Left ventricle myocardium inferior (tissue), 1 donor: ENCODE measurements at places on chromosomes 2 and 18. TPM values are rescaled to one million over a fixed set of nuclear protein-coding genes. Genes with fewer than 3 reads are reported as not detected.
A peak's percentile ranks its signal among the peaks of the same experiment; 100 is the strongest.

DNA sequence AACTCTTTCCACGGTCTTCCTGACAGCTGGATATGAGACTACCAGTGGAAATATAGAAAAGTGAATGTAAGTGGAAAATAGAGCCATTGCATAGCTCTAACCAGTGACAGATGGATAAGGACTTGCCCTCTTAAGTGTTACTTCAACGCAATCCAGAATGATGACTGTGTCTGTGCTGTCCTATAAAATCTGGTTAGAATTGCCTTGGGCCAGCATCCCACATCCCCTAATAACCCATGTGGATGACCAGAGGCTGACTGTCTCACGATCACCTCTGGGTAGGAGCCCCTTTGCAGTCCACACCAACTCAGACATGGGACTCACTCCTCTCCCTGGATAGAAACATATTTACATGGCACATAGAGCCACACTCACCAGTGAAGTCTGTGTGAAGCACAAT lies 186.6 kb downstream of the C1D start:
- no peak overlapping the region for H3K27ac ChIP-seq
- H3K36me3 ChIP-seq: no peaks in the 10 kb centered on the region
- peaks cover 30% of the 10 kb centered on the region for H3K27me3 ChIP-seq
- DNase-seq: no peak
- H3K4me3 ChIP-seq: no peak overlapping the region

DNA sequence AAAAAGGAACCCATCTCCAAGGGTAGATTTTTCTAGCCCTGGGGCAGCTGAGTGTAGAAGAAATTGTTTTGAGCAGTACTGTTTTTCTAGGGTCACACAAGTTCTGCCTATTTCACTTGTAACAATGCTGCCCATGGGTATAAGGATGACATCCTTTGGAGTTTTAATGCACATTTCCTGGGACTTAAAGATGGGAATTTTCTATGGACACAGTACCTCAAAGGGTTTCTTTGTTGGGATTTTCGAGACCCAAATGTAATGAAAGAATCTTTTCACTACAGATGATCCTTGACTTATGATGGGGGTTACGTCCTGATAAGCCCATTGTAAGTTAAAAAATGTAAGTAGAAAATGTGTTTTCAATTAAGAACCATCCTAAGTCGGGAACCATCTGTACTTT lies 31.8 kb downstream of the CDC42EP3 start:
- H3K4me1 ChIP-seq: peaks cover 54% of the 10 kb centered on the region
- no peak overlapping the region for H3K27ac ChIP-seq
- H3K27me3 ChIP-seq: no peaks in the 10 kb centered on the region

DNA sequence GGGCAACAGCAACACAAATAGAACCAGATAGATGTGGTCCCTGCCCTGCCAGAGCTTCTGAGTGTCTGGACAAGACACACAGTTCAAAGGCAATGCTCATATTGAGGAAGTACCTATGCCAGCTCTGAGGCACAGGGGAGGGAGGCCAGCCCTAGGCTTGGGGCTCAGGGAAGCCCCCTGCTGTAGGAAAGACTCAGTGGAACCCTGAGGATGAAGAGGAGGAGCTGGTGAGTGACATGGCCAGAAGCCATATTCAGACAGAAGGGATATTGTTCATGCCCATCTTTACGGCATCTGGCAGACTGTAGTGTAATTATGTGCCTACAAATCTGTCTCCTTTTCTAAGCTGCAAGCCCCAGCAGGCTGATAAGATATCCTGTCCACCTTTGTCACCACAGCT lies 8.8 kb downstream of the SIGLEC15 start:
- H3K4me1 ChIP-seq: peaks cover 27% of the 10 kb centered on the region
- no peak for DNase-seq
- no peaks in the 10 kb centered on the region for H3K36me3 ChIP-seq
- peaks cover 69% of the 10 kb centered on the region for H3K27me3 ChIP-seq
- no peak overlapping the region for H3K4me3 ChIP-seq
- no peak overlapping the region for H3K27ac ChIP-seq

The SPATA3 gene
- not detected for total RNA-seq

The SH3RF3 gene
- 7.9 TPM for total RNA-seq

DNA sequence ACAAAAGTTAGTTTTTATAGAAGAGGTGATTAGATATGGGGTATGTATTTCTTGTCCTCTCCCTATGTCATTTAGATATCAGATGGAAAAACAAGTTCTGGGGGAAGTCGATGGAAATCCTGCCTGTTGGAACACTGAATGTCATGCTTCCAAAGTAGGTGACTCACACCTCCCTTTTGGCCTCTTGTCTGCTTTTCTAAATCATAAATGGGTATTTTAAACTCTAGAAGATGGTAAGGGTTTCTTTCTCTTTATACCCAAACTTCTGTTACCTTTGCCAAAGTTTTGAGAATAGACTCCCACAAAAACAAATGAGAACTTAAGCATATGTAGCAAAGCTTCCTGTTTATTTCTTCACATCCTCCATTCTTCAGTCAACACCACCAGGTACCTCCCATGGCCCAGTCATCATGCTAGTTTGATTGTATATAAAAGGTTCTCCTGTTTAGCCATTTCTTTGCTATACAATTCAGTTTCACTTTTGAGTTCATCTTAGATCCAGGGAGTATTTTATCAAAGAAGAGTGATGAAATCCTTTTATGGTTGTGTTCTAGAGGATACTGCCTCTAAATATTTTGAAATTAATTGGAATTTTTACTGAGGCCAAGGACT lies 63.9 kb downstream of the PRKRA start:
- no peak for DNase-seq
- H3K36me3 ChIP-seq: peaks cover 12% of the 10 kb centered on the region
- no peak overlapping the region for H3K4me3 ChIP-seq

The CRACDL gene
- 3.0 TPM for total RNA-seq

GRCh38 chr18:52333860-52334259 lies 6.1 kb upstream of the DCC start:
- H3K36me3 ChIP-seq: no peaks in the 10 kb centered on the region
- no peak overlapping the region for H3K4me3 ChIP-seq
- no peak for DNase-seq
- H3K27me3 ChIP-seq: peaks cover 29% of the 10 kb centered on the region
- no peaks in the 10 kb centered on the region for H3K4me1 ChIP-seq

DNA sequence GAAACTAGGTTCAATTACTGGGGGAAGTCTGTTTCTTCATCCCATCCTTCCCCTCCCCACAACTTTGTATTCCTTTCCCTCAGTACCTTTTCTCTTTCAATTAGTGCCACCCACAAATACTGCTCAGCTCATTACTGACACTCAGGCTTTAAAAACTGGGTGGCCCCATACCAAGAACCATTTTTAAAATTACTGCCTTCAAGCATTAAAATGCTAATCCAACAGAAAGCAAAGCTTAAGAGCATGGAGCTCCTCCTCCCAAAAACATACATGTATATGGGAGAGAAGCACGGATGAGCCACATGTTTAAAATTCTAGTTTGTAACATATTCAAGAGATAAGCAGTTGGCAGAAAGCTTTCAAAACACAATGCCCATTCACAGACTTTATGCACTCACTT lies 44.0 kb downstream of the IRS1 start:
- H3K27me3 ChIP-seq: no peaks in the 10 kb centered on the region
- no peak overlapping the region for H3K4me3 ChIP-seq
- H3K27ac ChIP-seq: peak overlapping the region; percentile 56
- H3K4me1 ChIP-seq: peaks cover 48% of the 10 kb centered on the region
- DNase-seq: no peak

DNA sequence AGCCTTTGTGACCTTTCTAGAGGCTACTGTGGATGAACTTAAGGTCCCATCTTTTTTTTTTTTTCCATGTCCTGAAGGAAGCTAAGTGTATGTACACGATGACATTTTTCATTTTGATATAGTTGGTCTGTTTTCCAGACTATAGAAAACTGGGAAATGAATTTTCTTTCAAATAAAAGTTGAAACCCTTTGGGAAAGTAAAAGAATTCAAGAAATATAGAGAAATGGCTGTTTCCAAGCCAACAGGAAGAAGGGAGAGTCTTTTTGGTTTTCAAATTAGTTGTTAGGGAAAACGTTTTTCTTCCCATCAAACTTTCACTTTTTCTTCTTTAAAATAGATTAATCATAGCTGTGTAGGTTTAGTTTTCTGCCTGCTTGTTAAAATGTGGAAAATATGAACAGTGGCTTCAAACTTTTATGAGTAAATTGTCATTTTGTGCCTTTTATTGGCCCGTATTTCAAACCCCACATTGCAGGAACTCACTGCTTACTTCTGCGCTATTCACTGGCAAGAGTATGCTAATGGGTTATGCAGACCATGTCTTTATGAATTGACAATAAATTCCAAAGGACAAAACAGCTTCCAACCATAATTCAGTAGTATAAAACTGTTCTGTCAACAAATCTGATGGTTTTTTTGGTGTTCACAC lies 27.7 kb upstream of the LYPD1 start:
- no peak for DNase-seq
- no peaks in the 10 kb centered on the region for H3K27me3 ChIP-seq
- H3K27ac ChIP-seq: no peak overlapping the region
- no peak overlapping the region for H3K4me3 ChIP-seq

The CCDC150 gene
- 0.66 TPM for total RNA-seq

The PPP1R1C gene
- total RNA-seq: 33.1 TPM

The PRKD3 gene
- total RNA-seq: 14.8 TPM

GRCh38 chr18:39105104-39105503 lies 1539.5 kb upstream of the CELF4 start:
- no peak overlapping the region for H3K27ac ChIP-seq
- H3K4me1 ChIP-seq: no peaks in the 10 kb centered on the region
- no peak overlapping the region for H3K4me3 ChIP-seq
- no peaks in the 10 kb centered on the region for H3K27me3 ChIP-seq

DNA sequence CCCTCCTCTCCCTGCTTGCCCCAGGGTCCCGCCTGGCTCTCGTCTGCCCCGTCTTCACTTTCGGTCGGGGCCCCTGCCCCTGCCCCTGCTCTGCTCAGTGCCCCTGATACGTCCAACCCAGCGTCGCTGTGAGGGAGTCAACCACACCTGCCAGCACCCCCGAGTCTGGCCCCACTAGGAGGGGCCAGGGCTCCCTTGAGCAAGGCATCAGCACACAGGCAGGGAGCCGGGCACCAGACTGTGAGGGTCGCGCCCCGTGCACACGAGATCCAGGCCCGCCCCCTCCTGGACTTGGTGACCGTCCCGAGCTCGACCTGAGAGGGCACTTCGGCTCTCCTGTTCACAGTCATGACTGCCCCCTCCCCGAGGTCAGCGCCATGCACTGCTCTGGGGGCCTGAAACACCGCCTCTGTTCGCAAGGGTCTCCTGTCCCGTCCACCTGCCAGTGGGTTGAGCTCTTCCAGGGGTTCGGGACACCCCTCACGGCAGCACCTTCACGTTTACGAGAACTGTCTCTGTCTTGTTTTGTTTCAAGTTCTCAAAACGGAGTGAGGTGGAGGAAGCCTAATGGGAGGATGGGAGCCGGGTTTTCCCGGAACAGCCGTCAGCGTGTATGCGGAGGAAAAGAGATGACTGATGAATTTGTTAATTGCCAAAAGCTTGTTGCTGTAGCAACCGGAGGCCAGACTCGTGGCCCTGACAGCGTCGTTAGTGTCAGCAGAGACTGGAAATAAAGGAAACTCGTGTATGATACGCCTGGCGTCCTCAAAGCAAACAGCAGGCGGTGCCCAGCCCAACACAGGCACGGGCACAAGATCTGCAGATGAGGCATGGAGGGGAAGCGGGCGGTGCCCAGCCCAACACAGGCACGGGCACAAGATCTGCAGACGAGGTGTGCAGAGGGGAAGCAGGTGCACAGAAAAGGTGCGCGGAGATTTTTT lies 48.2 kb upstream of the KCNG2 start:
- peaks cover 35% of the 10 kb centered on the region for H3K36me3 ChIP-seq
- no peak overlapping the region for H3K4me3 ChIP-seq
- no peaks in the 10 kb centered on the region for H3K4me1 ChIP-seq

The KCNIP3 gene
- 4.6 TPM for total RNA-seq

GRCh38 chr2:109209412-109209811 lies 80.4 kb downstream of the SH3RF3 start:
- H3K27ac ChIP-seq: peak overlapping the region; percentile 64
- no peak overlapping the region for H3K4me3 ChIP-seq
- H3K4me1 ChIP-seq: peaks cover 70% of the 10 kb centered on the region
- no peak for DNase-seq
- H3K27me3 ChIP-seq: no peaks in the 10 kb centered on the region
- H3K36me3 ChIP-seq: no peaks in the 10 kb centered on the region

DNA sequence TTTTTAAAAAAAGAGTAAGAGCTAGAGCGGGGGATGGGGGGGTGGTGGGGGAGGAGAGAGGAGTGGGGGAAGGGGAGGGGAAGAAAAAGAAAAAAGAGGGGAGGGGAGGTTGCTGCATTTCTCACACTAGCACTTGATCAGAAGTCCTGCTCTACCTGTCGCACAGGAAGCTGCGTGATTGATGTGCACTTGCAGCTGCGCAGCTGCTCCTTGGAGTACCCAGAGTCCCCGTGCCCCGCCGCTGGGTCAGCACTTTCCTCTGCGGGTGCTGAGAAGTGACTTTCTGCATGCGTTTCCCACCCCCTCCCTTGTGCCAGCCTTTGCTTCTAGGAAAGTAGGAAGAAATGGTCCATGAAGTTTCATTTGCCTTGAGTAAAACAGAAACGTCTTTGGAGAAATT lies 297.3 kb downstream of the ETAA1 start:
- no peak for DNase-seq
- H3K27me3 ChIP-seq: peaks cover 9% of the 10 kb centered on the region
- no peaks in the 10 kb centered on the region for H3K4me1 ChIP-seq
- H3K27ac ChIP-seq: no peak overlapping the region
- no peaks in the 10 kb centered on the region for H3K36me3 ChIP-seq

DNA sequence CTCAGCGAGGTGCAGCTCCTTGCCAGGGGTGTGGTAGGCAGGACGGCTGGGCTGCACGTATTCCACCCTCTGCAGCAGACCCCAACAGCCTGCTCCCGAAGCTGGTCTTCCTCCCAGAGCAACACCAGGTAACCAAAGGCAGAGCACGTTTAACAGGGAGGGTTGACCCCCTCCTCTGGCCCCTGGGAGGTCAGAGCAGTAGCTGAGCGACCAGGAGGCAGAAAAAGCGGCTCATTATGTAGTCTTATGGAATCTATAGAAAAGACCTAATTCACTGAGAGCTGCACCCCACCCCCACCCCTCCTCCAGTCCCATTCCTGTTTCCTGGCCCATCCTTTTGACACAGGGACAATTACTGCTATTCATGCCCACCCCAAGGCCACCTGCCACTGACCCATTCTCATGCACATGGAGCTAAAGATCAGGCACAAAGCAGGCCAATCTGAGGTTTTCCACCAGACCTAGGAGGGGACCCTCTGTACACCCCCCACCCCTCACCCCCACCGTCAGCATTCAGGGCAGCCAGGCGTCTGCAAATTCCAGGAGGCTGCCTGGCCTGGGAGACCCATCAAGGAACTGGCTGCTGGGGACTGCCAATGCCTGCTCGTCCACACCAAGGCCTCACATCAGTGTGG lies 60.9 kb upstream of the FZD7 start:
- no peaks in the 10 kb centered on the region for H3K36me3 ChIP-seq
- no peak for DNase-seq
- H3K27me3 ChIP-seq: no peaks in the 10 kb centered on the region
